Liver (tissue), 10 donors: ENCODE measurements at places on chromosomes 3 and 15. TPM values are rescaled to one million over a fixed set of nuclear protein-coding genes. Genes with fewer than 3 reads are reported as not detected.

- H3K27me3 ChIP-seq, result no peaks in the 10 kb centered on the region
- no peak overlapping the region for H3K27ac ChIP-seq
- no peaks in the 10 kb centered on the region for H3K4me1 ChIP-seq
- H3K36me3 ChIP-seq, result peaks cover 47% of the 10 kb centered on the region
- DNase-seq, result peak; percentile 30
- no peak overlapping the region for H3K4me3 ChIP-seq
Measured at GRCh38 chr3:126124148-126124868, 40.4 kb upstream of the SLC41A3 start.

GRCh38 chr3:182149594-182149993 is 437.9 kb downstream of the SOX2 start:
- H3K36me3 ChIP-seq, result no peaks in the 10 kb centered on the region
- no peak overlapping the region for H3K27ac ChIP-seq
- no peak overlapping the region for H3K4me3 ChIP-seq
- H3K4me1 ChIP-seq, result no peaks in the 10 kb centered on the region
- no peaks in the 10 kb centered on the region for H3K27me3 ChIP-seq

DNA sequence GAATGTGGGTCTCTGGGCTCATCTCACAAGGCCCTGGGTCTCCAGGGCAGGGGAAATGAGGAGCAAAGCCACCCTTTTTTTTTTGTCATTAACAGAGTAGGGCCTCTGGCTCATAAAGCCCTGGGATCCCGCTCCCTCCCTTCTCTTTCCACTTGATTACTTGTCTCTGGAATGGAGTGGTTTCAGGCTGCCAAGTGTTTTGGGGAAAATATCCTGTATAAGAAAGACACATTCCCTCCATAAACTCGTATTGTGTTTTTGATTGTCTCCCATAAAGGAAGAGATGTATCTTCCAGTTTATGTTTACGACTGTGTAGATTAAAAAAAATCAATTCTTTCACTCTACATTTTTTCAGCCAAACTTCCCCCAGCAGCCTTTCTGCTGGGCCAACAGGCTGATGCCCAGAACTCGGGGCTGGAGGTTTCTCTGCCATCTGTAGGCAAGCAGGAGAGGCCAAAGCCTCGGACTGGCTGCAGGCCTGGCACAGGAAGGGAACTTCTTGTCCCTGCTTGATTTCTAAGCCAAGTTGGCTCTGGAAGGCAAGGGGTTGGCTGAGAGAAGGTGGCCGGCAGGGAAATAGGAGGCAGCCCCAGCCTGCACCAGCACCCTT is 49.4 kb upstream of the INSYN1 start:
- no peak overlapping the region for H3K27ac ChIP-seq
- H3K4me1 ChIP-seq, result no peaks in the 10 kb centered on the region
- no peak overlapping the region for H3K4me3 ChIP-seq

DNA sequence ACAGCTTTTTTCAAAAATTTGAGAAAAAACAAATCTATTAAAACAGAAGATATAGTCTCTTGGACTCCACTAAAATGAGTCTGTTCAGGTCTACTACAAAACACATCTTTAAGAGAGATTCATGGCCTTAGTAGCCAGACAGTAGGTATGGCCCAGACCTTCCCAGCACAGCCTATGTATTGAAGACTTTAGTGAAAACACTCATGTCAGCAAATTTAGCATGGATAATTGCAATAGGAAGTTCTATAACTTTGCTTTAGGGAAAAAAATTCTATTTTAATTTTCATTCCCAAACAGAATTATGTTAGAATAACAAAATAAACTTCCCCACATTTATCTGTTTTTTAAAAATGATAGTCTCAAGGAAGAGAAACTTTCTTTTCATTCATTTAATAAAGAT is 976.6 kb downstream of the FHIT start:
- H3K4me1 ChIP-seq, result no peaks in the 10 kb centered on the region
- H3K36me3 ChIP-seq, result no peaks in the 10 kb centered on the region
- no peak overlapping the region for H3K4me3 ChIP-seq
- no peak for DNase-seq
- no peak overlapping the region for H3K27ac ChIP-seq

DNA sequence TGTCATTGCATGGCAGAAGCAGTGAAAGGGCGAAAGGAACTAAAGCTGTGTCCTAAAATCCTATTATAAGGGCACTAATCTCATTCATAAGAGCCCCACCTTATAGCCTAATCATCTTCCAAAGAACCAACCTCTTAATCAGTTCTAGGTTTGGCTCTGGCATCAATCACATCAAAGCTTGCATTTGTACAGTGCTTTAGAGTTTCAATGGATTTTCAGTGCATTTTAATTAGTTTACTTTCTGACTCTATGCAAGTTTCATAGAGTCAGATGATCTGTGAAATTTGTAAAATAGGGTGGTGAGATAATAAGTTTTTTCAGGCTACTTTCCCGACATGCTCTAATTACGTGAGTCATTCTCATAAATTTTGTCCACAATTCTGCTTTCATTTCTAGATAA is 341.1 kb downstream of the DIPK2A start:
- H3K27ac ChIP-seq, result no peak overlapping the region
- peaks cover 2% of the 10 kb centered on the region for H3K4me1 ChIP-seq
- H3K27me3 ChIP-seq, result no peaks in the 10 kb centered on the region
- H3K4me3 ChIP-seq, result no peak overlapping the region

- no peaks in the 10 kb centered on the region for H3K36me3 ChIP-seq
- peaks cover 3% of the 10 kb centered on the region for H3K27me3 ChIP-seq
- peaks cover 9% of the 10 kb centered on the region for H3K4me1 ChIP-seq
- no peak for DNase-seq
- no peak overlapping the region for H3K4me3 ChIP-seq
Measured at GRCh38 chr15:73752806-73753193, 351 bp downstream of the INSYN1 start.

- H3K4me3 ChIP-seq, result no peak overlapping the region
- no peaks in the 10 kb centered on the region for H3K4me1 ChIP-seq
- no peaks in the 10 kb centered on the region for H3K27me3 ChIP-seq
- no peaks in the 10 kb centered on the region for H3K36me3 ChIP-seq
- H3K27ac ChIP-seq, result no peak overlapping the region
Measured at GRCh38 chr15:87849181-87849580, 407.4 kb downstream of the NTRK3 start.

GRCh38 chr3:51968170-51968775 is 1.0 kb upstream of the PCBP4 start:
- H3K27ac ChIP-seq, result peak overlapping the region; percentile 64
- peaks cover 46% of the 10 kb centered on the region for H3K4me1 ChIP-seq
- H3K27me3 ChIP-seq, result no peaks in the 10 kb centered on the region
- peak; percentile 66 for DNase-seq
- H3K36me3 ChIP-seq, result no peaks in the 10 kb centered on the region
- H3K4me3 ChIP-seq, result peak overlapping the region; percentile 76

GRCh38 chr15:62913246-62913645 is 129.3 kb upstream of the TPM1 start:
- no peak overlapping the region for H3K27ac ChIP-seq
- no peaks in the 10 kb centered on the region for H3K36me3 ChIP-seq

DNA sequence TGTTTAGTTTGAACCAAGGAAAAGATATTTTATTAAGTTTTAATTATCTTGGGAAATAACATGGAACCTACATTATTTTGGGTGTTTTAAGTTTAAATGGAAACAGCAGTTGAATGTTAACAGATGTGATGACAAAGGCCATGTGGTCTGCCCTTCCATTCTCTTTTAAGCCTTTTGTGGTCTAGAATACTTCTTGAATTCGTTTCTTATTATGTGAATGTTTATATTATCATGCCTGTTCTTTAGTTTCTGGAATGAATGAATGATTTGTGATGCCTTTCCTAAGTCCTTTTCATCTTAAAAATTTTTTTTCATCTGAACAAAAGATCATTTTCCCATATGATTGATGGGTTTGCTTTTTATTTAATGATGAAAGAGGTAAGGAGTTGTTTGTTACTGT is 44.6 kb downstream of the SNRK start:
- peaks cover 16% of the 10 kb centered on the region for H3K36me3 ChIP-seq
- no peak for DNase-seq
- H3K27me3 ChIP-seq, result no peaks in the 10 kb centered on the region
- H3K4me1 ChIP-seq, result peaks cover 8% of the 10 kb centered on the region

DNA sequence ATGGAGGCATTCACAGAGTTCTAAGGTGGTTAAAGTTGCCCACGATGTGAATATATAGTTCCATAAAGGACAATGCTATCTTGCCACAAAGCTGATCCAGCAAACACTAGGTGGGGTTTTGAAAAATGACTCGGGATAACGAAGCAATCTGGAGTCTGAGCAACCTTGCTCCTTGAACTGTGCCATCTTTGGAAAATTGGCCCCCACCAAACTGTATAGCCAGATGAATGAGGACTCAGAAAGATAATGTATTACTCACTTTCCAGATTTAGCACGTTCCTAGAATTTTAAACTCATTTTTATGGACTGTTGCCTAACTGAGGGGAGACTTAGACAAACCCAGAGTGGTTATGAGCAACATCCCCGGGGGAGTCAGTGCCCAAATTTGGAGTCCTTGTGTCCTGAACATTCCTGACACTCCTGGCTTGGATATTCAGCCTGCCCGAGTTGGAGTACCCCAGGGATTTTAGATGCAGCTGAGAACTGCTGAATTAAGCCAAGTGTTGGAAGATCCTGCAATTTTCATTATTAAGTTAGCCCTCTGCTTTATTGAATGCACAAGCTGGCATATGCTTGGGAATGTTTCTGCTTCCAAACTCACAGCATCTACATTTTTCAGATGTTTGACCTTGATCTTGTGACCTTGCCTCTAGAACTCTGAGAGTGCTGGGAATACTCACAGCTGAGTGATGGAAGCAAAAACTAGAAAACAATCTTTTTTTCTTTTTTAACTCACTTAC is 8.8 kb upstream of the MAGI1 start:
- no peaks in the 10 kb centered on the region for H3K36me3 ChIP-seq
- DNase-seq, result no peak
- no peak overlapping the region for H3K4me3 ChIP-seq

DNA sequence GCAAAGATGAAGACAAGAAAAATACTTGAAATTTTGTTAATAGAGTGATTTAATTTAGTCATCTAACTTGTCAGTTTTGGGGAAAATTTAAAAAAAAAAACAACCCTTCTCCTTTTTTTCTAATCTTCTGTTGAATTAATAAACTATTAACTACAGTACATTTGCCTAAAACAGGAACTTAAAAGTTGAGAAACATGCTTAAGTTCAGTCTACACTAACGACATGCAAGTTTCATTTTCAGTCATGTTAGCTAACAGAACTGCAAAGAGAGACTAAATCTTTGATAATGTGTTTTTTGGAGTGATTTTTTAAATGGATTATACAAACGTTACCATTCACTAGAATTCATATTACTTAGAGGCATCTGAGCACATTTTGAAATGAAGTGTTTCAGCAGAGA is 71.9 kb upstream of the MBNL1 start:
- H3K27ac ChIP-seq, result peak overlapping the region; percentile 13
- no peaks in the 10 kb centered on the region for H3K27me3 ChIP-seq
- DNase-seq, result no peak

GRCh38 chr3:42421818-42422796 is 11.7 kb upstream of the LYZL4 start:
- no peaks in the 10 kb centered on the region for H3K36me3 ChIP-seq
- no peak for DNase-seq
- no peaks in the 10 kb centered on the region for H3K27me3 ChIP-seq
- no peak overlapping the region for H3K4me3 ChIP-seq
- no peak overlapping the region for H3K27ac ChIP-seq

GRCh38 chr3:42683875-42684598 is 1.3 kb upstream of the KLHL40 start:
- no peaks in the 10 kb centered on the region for H3K27me3 ChIP-seq
- H3K4me3 ChIP-seq, result no peak overlapping the region
- no peaks in the 10 kb centered on the region for H3K36me3 ChIP-seq
- no peak for DNase-seq
- no peak overlapping the region for H3K27ac ChIP-seq

DNA sequence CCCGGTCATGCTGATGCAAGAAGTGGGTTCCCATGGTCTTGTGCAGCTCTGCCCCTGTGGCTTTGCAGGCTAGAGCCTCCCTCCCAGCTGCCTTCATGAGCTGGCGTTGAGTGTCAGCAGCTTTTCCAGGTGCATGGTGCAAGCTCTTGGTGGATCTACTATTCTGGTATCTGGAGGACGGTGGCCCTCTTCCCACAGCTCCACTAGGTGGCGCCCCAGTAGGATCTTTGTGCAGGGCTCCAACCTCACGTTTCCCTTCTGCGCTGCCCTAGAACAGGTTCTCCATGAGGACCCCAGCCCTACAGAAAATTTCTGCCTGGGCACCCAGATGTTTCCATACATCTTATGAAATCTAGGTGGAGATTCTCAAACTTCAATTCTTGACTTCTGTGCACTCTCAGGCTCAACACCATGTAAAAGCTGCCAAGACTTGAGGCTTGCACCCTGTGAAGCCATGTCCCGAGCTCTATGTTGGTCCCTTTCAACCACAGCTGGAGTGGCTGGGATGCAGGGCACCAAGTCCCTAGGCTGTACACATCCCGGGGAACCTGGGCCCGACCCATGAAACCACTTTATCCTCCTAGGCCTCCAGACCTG is 238.4 kb upstream of the MDFIC2 start:
- H3K27me3 ChIP-seq, result no peaks in the 10 kb centered on the region
- peak; percentile 76 for DNase-seq
- no peak overlapping the region for H3K4me3 ChIP-seq
- H3K36me3 ChIP-seq, result no peaks in the 10 kb centered on the region

- DNase-seq, result no peak
- H3K36me3 ChIP-seq, result no peaks in the 10 kb centered on the region
- no peak overlapping the region for H3K27ac ChIP-seq
- H3K27me3 ChIP-seq, result no peaks in the 10 kb centered on the region
- H3K4me1 ChIP-seq, result no peaks in the 10 kb centered on the region
Measured at GRCh38 chr3:153903430-153903829, 217.8 kb upstream of the ARHGEF26 start.

DNA sequence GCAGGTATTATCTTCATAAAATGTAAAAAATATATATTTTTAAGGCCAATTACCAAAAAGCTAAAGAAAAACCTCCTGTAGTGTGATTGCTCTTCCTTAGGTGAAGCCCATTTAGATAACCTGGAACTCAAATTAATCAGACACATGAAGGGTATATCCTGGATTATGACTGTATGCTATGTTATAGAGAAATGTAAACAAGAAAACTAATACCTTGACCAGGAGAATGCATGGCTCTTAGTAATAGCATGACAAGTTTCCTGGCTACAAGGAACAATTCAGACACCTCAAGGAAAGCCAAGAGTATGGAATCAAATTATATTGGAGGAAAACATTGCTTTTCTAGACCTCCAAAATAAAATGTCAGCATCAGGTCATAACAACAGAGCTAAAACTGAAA is 14.0 kb upstream of the CFAP161 start:
- H3K4me3 ChIP-seq, result no peak overlapping the region
- peaks cover 3% of the 10 kb centered on the region for H3K4me1 ChIP-seq
- H3K36me3 ChIP-seq, result no peaks in the 10 kb centered on the region
- no peaks in the 10 kb centered on the region for H3K27me3 ChIP-seq

- no peak for DNase-seq
- H3K36me3 ChIP-seq, result no peaks in the 10 kb centered on the region
- no peak overlapping the region for H3K27ac ChIP-seq
- H3K4me3 ChIP-seq, result no peak overlapping the region
- no peaks in the 10 kb centered on the region for H3K27me3 ChIP-seq
- no peaks in the 10 kb centered on the region for H3K4me1 ChIP-seq
Measured at GRCh38 chr3:8069471-8069870, 432.2 kb upstream of the LMCD1 start.

CP gene
- 1,748 TPM for total RNA-seq

TAGLN3 gene
- not detected for total RNA-seq

SLC9C1 gene
- 0.28 TPM for total RNA-seq

CHSY1 gene
- total RNA-seq, result 9.5 TPM

CYFIP1 gene
- total RNA-seq, result 47.3 TPM

GOLIM4 gene
- total RNA-seq, result 47.9 TPM

EFCC1 gene
- total RNA-seq, result 1.0 TPM

GABRB3 gene
- total RNA-seq, result 0.09 TPM

SERPINI2 gene
- not detected for total RNA-seq

VWA5B2 gene
- total RNA-seq, result 0.14 TPM
